ENCODE measurements at places on chromosomes 2 and 18.

- no peak for DNase-seq
Measured at GRCh38 chr18:941331-941730, 36.7 kb downstream of the ADCYAP1 start.

DNA sequence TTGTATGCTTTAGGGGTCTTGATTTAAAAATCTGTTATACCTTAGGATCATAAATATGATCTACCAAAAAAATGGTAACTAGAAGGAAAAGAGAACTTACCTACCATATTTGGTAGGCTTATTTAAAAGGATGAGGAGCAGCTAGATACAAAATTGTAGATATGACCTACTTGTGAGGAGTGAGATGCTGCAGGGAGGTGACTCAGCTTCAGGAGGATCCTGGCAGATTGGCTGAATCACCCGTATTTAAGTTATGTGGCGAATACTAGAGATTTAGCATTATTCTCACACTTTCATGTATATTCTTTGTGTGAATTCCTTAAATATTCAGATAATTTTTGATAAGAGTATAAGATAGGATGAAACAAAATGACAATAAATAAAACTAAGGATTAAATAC is 657.3 kb upstream of the LINC00305 start:
- no peak for DNase-seq

GRCh38 chr2:143356336-143356735 is 227.1 kb downstream of the ARHGAP15 start:
- no peak for DNase-seq

- DNase-seq, result no peak
Measured at GRCh38 chr2:193428336-193428818, 1233.6 kb upstream of the TMEFF2 start.

DNA sequence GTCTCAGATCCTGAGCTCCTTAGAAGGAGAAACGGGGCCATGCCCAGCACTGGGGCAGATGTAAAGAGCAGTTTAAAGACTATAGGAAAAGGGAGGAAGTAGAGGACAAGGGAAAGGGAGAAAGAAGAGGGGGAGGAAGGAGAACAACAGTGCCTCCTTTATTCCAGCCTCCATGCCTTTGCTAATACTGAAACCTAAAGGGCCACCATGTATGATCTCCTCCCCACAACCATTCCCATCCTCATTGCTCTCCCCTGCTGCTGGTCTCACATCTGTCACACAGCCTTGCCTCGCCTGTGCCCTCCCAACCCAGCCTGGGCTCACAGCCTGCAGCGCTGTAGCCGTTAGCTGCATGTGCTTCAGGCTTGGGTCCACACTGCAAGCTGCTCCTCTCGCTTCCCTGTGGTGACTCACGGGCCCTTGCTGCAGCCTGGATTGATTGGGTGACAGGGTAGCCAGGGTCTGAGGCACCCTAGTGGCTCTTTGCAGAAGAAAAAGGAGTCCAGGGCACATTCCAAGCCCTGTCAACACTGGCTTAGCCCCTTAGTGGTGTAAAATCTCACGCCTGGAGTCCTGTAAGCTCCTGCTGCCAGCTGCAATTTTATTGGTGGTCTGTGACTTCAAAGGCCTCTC is 281.9 kb downstream of the SRBD1 start:
- no peak for DNase-seq

DNA sequence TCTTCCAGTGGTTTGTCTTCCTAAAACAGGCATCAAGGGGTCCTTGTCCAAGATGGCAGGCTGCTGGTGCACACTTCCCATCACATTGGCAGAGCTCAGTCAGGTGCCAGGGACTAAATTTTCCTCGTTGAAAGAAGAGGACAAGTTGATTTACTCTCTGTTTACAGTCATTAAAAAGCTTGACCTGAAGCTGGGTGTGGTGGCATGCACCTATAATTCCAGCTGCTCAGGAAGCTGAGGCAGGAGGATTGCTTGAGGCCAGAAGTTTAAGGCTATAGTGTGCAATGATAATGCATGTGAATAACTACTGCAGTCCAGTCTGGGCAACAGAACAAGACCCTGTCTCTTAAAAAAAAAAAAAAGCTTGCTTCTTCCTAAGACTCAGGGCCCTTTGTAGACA is 3.6 kb upstream of the PLB1 start:
- no peak for DNase-seq

- no peak for DNase-seq
Measured at GRCh38 chr18:11544060-11544633, 65.2 kb upstream of the SLC35G4 start.

DNA sequence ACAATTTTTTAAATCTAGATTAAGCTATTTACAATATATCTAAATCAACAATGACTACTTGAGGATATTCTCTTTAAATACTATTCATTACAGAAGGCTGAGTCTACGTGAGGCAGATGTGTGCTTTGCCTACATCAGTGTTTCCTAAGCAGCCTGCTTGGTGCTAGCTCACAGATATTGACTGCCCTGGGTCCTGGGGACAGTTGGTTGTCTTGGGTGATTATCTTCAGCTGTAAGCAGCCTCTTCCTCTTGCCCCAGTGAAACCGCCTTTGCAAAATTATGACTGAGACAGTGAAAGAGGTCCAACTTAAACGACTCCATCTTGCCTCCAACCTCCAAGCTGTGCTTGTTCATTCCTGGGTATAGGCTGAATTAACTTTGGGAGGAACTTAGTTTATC is 39.6 kb upstream of the CCDC88A start:
- DNase-seq, result no peak

DNA sequence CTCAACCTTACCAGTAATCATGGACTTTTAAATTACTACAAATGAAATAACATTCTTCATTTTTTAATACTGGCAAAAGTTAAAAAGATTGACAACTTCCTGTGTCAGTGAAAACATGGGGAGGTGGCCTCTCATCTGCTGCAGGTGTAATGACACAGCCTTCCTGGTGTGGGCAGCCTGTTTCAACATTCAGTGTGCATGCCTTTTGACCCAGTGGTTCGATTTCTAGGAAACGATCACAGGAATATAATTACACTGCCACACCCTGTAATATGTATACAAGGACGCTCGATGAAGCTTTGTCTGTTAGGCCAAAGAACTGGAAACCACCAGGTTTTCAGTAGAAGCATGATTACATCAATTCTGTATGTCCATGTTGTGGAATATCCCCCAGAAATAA is 68.7 kb downstream of the MTHFD2 start:
- DNase-seq, result peak; percentile 25

- DNase-seq, result no peak
Measured at GRCh38 chr2:145221032-145221431, 701.1 kb upstream of the ZEB2 start.

DNA sequence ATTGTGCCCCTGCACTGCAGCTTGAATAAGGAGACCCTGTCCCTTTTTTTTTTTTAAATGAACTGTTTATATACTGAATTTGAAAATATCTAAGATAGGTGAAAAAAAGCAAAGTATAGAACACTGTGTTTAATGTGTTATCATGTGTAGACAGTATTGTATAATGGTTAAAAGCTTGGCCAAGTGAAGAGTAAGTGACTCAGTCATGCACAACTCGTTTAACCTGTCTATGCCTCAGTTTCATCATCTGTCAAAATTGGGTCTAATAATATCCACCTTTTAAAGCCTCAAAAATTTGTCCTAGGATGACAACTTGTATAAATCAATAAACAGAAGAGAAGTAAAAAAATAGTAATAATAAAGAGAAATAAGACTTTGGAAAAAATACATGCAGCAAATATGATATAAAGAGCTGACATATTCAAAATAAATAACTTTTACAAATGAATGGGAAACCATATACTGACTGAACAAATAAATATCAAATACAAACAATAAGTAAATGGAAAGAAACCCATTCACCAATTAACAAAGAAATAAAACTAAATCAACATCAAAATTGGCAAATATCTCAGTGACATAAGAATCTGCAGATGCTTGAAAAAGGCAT is 113.7 kb downstream of the C2orf74 start:
- DNase-seq, result no peak

DNA sequence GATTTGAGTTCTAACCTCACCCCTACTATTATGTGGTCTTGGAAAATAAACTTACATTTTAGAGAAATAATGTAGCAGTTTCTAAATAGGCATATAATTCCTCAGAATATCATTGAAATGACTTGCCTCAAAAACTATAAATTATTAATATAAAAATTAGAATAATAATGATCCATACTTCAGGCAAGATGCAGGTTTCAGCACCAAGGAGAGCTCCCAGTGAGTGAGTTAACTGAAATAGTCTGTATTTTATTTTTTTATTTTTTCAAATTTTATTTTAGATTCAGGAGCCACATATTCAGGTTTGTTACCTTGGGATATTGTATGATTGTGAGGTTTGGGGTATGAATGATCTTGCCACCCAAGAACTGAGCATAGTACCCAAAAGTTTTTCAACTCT is 472.2 kb upstream of the DCC start:
- DNase-seq, result no peak

All from activated T-cell treated with anti-CD3 and anti-CD28 coated beads for 4 hours (primary cell).